ENCODE measurements at places on chromosomes 4 and X. TPM values are rescaled to one million over a fixed set of nuclear protein-coding genes. Genes with fewer than 3 reads are reported as not detected.

GRCh38 chr4:55876387-55876786 is 22.9 kb downstream of the EXOC1 start:
- DNase-seq = no peak

- no peak for DNase-seq
These were observed 72.9 kb upstream of the TNIP3 start for GRCh38 chr4:121237069-121237399.

DNA sequence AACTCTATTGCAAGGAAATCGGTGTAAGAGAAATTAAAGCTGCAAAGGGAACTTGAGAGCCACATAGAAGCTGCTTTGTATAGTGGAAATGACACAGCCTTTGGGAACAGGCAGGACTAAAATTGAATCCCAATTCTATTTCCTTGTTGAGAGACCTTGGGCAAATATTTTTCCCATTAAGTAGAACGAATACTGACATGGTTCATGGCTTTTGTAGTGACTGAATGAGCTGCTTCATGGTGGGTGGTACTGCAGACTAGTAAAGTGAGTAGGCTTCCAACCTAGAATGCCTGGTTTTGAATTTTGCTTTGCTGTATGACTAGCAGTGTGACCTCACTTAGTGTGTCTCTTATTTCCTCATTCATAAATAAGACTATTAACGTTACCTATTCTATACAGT is 182.2 kb upstream of the KCNIP4 start:
- DNase-seq = no peak

Gene GPRASP1
- 13.7 TPM for polyA plus RNA-seq

DNA sequence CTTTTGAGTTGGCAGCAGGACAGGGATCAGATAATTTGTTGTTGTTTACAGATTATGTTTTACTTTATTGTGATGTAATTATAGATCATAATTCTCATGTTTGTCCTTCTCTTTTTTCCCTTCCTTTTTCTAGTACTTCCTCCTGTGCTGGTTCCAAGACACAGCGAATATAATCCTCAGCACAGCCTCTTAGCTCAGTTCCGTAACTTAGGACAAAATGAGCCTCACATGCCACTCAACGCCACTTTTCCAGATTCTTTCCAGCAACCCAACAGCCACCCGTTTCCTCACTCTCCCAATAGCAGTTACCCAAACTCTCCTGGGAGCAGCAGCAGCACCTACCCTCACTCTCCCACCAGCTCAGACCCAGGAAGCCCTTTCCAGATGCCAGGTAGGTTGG is 58.0 kb downstream of the SMAD1 start:
- no peak for DNase-seq

DNA sequence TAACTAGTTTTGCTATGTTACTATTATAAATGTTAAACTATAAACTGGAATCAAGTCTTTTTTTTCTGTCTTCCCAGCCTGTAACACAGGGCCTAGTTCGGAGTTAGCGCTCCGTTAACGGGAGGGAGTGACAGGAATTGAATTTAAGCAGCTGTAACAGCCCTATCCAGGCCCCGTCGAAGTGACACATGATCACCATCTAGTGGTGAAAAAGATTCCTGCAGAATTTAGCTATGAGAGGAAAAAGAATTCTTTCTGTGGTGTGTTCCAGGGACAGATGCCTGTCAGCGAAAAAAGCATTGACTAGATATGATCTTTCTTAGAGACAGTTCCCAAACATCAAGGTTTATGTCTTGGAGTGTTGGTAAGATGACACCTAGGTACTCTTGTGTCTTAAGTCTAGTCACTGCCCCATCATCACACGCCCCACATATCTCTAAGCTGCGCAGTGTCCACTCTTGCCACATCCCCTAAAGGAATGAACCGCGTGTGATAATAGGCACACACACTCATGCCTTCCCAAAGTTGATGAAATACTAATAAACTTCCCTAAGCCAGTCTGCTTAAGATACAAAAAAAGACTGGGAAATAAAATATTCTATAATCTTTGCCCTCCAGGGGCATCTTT is 2.1 kb downstream of the GAB3 start:
- no peak for DNase-seq

Gene THAP9
- 13.0 TPM for polyA plus RNA-seq

DNA sequence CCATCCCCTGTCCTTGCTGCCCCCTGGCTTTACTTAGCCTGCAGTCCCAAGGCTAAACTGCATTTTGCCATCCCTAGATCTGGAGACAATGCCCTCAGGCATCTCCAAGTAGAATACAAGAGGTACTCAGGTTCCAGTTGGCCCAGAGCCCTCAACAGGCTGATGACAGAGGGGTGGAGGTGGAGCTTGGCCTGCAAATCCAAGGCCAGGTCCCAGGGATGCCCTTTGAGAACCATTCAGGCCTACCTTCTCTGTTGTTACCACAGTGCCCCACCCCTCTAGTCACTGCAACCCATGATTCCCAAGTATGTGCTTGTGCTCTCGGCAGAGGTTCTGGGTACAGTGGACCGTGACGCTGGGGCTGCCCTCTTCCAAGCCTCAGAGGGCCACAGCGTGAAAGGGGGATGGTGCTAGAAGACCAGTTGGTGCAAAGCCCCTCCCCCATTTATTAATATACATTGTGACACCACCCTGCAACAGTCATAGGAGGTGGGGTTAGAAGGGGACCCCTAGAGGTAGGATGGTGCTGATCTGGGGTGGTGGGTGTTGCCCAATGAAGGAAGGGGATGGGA is 6.4 kb upstream of the UBA1 start:
- no peak for DNase-seq

- DNase-seq = no peak
These were observed 48.0 kb downstream of the RAPGEF2 start for GRCh38 chr4:159150821-159151390.

Gene CENPU
- polyA plus RNA-seq = 39.1 TPM

GRCh38 chr4:122895336-122895995 is 26.9 kb downstream of the NUDT6 start:
- no peak for DNase-seq

GRCh38 chr4:6258741-6259140 is 10.9 kb upstream of the WFS1 start:
- DNase-seq = no peak

Gene PGAM4
- not detected for polyA plus RNA-seq

DNA sequence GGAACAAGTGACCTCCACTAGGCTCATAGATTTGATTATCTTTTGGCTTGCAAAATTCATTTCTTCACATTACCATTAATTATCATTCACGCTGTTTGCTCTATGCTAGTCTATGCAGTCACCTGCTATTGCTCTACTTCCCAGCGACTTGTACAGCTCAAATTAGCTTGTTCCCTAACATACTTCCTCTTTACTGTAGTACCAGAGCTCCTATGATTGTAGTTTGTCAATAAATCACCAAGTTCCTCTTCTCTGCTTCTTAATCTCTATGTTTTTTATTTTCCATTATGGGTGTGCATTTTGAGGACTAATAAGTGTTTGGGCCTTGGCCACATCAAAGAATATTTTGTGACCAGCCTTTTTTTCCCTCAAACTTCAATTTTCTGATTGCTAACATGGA is 6.2 kb upstream of the GSPT2 start:
- DNase-seq = no peak

Gene REELD1
- 0.39 TPM for polyA plus RNA-seq

Gene EGFL6
- 19.2 TPM for polyA plus RNA-seq

Gene RTL3
- not detected for polyA plus RNA-seq

DNA sequence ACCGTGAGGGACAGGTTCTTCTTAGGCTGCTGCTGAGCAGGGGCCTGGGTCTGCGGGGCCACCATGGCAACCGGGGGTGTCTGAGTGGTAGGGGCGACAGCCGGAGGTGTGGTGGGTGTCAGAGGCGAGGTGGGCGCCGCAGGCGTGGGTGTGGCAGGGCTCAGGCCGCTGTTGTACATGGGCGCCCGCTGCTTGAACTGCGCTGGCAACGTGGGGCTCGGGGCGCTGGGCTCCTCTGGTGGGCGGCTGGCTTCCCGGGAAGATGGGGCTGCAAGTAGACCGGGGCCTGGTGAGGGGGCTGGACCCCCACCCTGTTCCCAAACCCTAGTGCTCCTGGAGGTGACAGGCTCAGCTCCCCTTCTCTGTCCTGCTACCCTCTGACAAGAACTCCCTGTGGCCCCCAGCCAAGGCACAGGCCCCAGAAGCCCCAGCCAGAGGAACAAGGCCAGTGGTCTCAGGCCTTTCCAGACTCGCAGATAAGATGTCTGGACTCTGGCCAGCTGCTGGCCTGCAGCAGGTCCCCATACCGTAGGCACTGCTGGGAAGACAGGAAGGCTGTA is 24.8 kb downstream of the NELFA start:
- DNase-seq = no peak

DNA sequence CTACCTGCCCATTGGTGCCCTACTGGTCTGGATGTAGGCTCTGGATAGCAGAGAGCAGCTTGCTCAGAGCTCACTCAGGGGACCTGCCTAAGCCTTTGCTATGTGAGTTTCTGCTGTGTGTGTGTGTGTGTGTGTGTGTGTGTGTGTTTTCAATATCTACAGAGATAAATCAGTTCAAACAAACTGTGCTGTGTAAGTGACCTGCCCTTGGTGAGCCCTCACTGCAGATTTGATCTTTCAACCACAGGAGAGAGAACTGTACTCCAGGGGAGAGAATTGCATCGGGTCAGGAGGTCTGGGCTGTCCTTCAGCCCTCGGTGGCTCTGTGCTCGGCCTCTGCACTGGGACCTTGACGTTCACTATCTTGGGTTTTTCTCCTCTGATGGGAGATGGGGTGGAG is 35.0 kb upstream of the CDKN2AIP start:
- no peak for DNase-seq

All from renal cortex interstitium (tissue), 15 donors.